Stimulated activated CD4-positive, alpha-beta T cell treated with anti-CD3 and anti-CD28 coated beads, Interleukin-12 subunit alpha, Interleukin-12 subunit beta, amount 100 ng/mL, for 4 hours (primary cell): ENCODE measurements at places on chromosomes 6 and 20.

DNA sequence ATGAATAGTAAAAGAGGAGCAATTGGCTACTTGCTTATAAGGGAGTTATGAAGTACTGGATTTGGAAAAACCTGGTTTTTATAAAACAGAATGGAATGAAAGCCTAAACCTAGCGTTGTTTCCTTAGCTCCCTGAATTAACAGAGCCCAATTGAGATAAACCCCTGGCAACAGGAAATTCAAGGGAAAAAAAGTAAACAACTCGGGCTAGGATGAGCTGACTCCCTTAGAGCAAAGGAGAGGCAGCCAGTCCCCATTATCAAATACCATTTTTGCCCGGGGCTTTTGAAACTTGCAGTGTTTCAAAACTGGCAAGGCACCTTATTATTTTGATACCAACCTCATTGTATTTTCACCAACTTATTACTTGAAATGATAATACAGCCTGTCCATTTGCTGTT, 587.5 kb downstream of the CD109 start:
- DNase-seq = no peak

DNA sequence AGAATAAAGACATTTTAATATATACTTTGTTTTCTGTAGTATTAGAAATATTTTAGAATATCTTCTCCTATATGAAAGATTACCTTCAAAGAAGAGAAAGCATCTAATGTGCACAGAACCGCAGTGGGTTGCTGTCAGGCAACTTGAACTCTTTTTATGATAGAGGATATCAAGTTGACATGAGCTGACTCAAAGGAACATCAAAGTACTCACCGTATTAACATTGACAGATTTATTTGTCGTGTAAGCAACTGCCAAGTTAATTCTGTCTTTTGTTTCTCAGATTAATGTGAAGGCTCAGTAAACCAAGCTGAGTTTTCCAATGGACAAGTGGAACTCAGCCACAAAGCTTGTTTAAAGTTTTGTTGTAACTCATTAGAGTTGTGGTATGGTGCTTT, 2.2 kb upstream of the GINM1 start:
- no peak for DNase-seq

GRCh38 chr6:158634695-158635426, 9.7 kb downstream of the DYNLT1 start:
- DNase-seq = no peak

DNA sequence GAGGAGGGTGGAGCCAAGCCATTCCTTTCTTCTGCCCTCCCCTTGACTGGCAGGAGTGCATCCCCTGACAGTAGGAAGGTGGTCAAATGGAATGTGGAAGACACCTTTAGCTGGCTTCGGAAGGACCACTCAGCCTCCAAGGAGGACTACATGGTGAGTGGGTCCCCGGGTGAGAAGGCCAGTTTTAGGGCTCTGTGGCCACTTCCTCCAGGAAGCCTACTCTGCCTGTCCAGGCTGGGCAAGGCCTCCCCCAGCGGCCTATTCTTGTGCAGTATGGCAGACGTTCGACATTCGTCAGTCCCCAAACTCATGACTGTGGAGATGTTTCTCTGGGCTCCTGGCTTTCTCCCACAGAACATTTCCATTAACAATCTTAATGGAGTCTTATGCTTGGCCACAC, 9.1 kb downstream of the PCIF1 start:
- DNase-seq = no peak

GRCh38 chr20:11564491-11564890, 353.2 kb upstream of the BTBD3 start:
- DNase-seq = no peak

GRCh38 chr6:99099243-99099642, 151.5 kb upstream of the FBXL4 start:
- DNase-seq = no peak

GRCh38 chr6:6766230-6766905, 177.8 kb downstream of the LY86 start:
- DNase-seq = no peak

- DNase-seq = no peak
Measured at GRCh38 chr6:3381233-3381921, 75.5 kb downstream of the SLC22A23 start.

DNA sequence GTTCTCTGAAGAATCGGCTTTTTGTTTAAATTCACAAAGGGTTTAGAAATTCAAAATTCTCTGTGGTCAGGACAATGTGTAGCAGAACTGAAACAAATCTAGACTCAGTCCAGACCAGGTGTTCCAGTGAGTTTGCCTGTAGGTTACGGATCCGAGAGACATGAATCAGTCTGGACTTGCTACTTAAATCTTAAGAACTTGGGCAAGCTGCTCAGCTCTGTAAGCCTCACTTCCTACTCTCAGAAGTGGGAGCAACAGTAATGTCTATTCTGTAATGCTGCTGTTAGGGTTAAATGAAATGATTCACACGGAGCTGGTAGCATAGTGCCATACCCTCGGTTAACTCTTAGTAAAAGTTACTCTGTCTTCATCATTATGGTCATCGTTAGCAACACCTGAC, 37.7 kb downstream of the HECA start:
- DNase-seq = no peak

- DNase-seq = no peak
Measured at GRCh38 chr6:18445228-18445627, 58.1 kb downstream of the RNF144B start.

DNA sequence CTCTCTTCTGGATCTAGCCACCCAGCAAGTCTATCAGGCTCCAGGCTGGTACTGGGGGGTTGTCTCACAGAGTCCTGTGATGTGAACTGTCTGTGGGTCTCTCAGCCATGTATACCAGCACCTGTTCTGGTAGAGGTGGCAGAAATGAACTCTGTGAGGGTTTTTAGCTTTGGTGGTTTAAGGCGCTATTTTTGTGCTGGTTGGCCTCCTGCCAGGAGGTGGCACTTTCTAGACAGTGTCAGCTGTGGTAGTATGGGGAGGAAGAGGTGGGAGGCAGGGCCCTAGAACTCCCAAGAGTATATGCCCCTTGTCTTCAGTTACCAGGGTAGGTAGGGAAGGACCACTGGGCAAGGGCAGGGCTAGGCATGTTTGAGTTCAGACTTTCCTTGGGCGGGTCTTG, 75.8 kb downstream of the SNAP91 start:
- DNase-seq = no peak
